Muscle of leg (tissue), 16 donors: ENCODE measurements at places on chromosomes 12 and 14. TPM values are rescaled to one million over a fixed set of nuclear protein-coding genes. Genes with fewer than 3 reads are reported as not detected.

GRCh38 chr14:70697701-70698100 is 56.0 kb downstream of the TTC9 start:
- DNase-seq: no peak

- DNase-seq: no peak
Observed at GRCh38 chr14:83559721-83560120, 1970.2 kb upstream of the FLRT2 start.

- no peak for DNase-seq
Observed at GRCh38 chr12:47272412-47273190, 192.8 kb upstream of the AMIGO2 start.

DNA sequence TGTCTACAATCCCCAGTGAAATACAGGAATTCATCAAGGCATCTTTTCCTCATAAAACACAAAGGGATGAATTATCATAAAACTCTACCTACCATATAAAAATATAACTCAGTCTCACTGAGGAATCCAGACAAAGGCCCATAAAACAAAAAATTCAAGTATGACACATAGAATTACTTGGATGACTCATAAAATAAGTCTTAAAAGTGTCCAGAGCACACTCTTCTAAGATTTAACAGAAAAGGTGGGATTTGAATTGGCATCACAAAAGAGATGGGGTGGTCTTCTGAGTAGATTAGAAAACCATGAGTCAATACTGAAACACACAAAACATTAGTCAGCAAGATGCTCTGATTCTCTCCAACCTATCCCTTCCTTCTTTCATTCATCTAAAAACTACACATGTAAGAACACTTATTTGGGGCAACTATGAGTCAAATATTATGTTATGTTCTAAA is 202.7 kb upstream of the GARIN6 start:
- DNase-seq: no peak

GRCh38 chr12:15852383-15852782 is 29.8 kb upstream of the STRAP start:
- DNase-seq: no peak

GRCh38 chr12:42129595-42130204 is 15.0 kb downstream of the GXYLT1 start:
- DNase-seq: peak; percentile 78

GRCh38 chr12:66241061-66242043 is 52.3 kb downstream of the IRAK3 start:
- DNase-seq: no peak

DNA sequence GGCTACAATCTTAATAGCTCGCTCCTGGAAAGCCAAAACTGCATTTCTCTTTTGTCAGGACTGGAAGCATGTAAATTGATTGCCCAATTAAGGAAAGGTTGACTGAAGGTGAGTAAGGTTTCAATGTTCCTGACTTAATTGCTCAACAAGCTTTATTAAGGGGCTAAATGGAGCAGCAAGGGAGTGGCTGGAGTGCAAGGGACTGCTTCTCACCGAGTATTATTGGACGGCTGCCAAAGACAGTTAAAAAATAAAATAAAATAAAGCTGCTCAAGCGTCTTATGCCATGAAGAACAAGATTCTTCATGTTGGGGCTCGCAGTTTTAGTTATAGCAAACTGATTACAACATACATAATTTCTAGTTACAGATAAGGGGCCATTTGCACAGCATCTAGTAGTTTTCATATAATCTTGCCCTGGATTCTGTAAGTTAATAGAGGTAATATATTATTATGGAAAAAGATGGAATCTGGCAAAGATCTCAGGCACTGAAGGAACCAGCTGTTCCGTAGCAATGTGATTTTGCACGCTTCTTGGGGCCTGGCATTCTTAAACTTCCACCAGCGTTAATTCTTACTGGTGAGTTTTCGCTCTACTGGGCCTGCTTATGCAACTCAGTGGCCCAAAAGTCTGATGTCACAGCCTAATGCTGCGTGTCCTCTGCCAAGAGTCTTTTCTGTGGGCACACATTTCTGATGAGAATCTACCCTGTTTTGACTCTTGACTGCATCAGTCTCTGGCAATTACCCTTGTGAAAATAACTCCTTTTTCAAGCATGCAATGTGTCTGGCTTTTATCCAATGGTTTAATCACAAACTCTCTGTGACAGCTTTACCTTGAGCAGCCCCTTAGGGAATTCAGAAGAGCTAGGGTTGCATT is 108.5 kb downstream of the SLC38A1 start:
- DNase-seq: peak; percentile 89

GRCh38 chr12:128753438-128753837 is 70.3 kb downstream of the SLC15A4 start:
- no peak for DNase-seq

GRCh38 chr12:93938931-93939330 is 209.4 kb upstream of the PLXNC1 start:
- DNase-seq: peak; percentile 57

DNA sequence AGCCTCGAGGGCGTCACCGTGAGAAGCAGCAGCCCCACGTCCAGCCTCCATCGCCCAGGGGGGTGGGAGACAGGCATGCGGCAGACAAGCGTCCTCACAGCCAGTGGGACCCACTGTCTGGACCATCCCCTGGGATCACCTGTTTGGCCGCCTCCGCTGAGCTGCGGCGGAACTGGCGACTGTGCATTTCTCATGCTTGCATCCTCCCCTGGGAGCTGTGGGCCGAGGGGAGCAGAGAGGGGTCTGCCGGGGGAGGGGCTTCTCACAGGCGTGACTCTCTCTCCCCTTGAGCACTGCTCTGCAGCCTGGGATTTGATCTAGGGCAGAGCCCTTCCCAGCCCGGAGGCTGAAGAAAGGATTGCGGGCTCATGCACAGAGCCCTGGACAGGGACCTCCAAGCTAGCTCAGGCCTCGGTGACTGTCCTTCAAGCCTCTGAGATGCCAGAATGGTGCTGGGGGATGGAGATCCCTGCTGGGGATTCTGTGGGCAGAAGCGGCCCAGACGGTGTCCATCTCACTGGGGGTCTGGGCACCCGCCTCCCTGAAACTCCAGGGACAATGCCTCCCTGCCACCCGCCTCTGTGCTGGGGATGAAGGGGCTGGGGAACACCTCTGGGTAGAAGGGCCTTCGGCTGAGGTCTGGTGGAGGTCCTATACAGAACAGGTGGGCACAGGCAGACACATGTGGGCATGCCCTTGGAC is 61.1 kb downstream of the PRIMA1 start:
- no peak for DNase-seq

DNA sequence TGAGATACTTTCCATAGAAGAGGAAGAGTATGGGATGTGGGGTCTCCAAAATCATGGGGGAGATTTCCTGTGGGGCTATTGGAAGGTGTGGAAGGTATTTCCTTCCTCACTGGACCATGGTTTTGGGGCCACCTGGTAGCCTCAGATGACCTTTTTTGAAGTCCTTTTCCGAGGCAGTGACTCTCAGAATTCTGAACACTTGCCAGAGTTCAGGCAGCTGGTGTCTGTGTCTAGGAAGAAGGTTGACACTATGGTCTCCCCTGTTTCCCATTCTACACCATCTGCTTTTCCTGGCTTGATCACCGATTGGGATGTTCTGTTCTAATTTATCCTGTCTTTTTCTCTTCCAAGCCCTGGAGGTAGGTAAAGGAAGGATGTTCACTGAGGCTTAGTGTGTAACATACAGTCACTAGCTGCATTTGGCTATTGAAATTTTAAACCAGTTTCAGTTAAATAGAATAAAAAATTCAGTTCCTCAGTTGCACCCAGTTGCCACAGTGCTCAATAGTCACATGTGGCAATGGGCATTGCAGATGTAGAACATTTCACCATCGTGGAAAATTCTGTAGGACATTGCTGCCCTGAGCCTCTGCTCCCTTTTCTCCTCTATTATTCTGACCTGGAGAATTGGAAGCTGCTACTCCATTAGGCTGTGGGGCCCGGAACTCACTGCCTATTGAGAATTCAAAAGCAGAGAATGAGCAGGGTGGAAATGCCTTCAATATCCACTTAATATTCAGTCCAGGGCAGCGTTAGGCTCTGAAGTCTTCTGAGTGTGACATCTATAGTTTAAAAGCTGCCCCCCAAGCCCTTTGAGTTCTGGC is 11.0 kb upstream of the PLEKHG3 start:
- peak; percentile 66 for DNase-seq

Gene SPATS2
- 18.8 TPM for total RNA-seq

Gene PPP2R5E
- 14.2 TPM for total RNA-seq

Gene SLC5A8
- total RNA-seq: 0.04 TPM

Gene MYF5
- 31.1 TPM for total RNA-seq
